Activated naive CD8-positive, alpha-beta T cell treated with anti-CD3 and anti-CD28 coated beads, Interleukin-2, amount 10 ng/mL, durations not matched to agents 7 days and 5 days (primary cell): ENCODE measurements at places on chromosomes 7 and 10. TPM values are rescaled to one million over a fixed set of nuclear protein-coding genes. Genes with fewer than 3 reads are reported as not detected.

Gene BTBD16
- not detected for total RNA-seq

Gene OR2A1
- not detected for total RNA-seq

DNA sequence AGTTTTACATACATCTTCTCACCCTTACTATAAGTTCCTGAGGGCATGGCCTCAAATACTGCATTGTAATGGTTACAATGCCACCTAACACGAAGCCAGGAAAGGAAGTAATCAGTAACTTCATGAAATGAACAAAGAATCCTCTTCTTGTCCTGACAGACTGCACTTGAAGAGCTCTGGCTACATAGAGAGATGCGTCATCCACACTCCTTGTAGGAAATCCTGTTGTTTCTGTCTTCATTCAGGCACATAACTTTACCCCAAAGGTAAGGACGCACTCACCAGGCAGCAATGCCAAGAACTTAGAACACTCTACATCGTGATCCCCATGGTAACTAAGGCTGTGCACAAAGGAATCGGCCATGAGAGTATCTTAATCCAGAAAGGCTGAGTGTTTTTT is 80.3 kb upstream of the ARID5B start:
- DNase-seq: no peak

Gene MDH2
- 137 TPM for total RNA-seq

Gene CRPPA
- 0.89 TPM for total RNA-seq

- DNase-seq: no peak
Measured at GRCh38 chr7:143892527-143893300, 9.3 kb downstream of the TCAF1 start.

Gene MYPN
- not detected for total RNA-seq

- DNase-seq: no peak
Measured at GRCh38 chr7:144390481-144390880, 13.0 kb downstream of the NOBOX start.

Gene DRGX
- not detected for total RNA-seq

- no peak for DNase-seq
Measured at GRCh38 chr10:128087146-128087883, 38.9 kb downstream of the MKI67 start.

DNA sequence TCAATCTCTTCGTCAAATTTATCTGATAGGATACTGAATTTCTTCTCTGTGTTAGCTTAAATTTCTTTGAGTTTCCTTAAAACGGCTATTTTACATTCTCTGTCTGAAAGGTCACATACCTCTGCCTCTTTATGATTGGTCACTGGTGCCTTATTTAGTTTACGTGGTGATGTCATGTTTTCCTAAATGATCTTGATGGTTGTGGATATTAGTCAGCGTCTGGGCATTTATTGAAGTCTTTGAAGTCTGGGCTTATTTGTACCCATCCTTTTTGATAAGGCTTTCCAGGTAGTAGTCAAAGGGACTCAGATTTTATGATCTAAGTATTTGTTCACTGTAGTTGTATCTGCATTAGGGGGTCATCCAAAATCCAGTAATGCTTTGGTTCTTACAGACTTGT is 1407.5 kb upstream of the LRRTM3 start:
- no peak for DNase-seq

Gene CDC14C
- not detected for total RNA-seq

DNA sequence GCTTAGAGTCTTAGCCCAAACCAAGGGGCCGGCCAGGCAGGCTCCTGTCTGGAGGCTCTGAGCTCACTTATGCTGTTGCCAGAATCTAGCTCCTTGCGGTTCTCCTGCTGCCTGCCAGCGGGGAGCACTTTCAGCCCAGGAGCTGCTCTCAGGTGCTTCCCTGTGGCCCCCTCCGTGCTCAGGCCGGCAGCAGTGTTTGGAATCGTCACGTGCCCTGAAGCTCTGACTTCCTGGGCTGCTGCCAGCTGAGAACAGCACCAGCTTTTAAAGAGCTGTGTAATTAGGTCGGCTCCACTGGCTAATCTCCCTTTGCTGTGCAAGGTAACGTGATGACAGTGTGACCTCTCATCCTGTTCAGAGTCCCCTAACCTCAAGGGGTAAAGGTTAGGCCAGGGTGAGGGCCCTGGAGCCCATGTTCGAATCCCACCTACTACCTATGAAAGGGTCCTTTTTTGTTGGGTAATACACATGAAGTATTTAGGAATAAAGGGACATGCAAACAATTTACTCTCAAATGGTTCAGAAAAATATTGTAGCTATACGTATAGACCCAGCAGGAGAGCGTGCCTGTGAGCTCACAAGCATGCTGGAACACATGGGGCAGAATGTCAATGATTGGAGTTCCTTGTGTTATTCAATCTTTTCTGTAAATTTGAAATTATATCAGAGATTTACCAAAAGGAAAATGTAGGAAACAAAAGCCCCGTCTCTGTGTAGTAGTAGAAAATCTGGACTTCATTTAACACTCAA is 16.6 kb downstream of the ZNF862 start:
- DNase-seq: no peak

Gene KCNIP2
- total RNA-seq: 4.1 TPM

Gene FAM20C
- total RNA-seq: 2.6 TPM

GRCh38 chr7:30068117-30068516 is 39.9 kb downstream of the PLEKHA8 start:
- DNase-seq: no peak

- no peak for DNase-seq
Measured at GRCh38 chr10:95445223-95445836, 115.8 kb downstream of the SORBS1 start.

Gene MTURN
- total RNA-seq: 6.1 TPM

Gene GIMAP6
- total RNA-seq: 130 TPM

- DNase-seq: peak; percentile 75
Measured at GRCh38 chr7:873367-874002, 2.9 kb upstream of the GET4 start.

Gene CYP2W1
- total RNA-seq: not detected

GRCh38 chr7:70017357-70017756 is 419.1 kb downstream of the AUTS2 start:
- no peak for DNase-seq

DNA sequence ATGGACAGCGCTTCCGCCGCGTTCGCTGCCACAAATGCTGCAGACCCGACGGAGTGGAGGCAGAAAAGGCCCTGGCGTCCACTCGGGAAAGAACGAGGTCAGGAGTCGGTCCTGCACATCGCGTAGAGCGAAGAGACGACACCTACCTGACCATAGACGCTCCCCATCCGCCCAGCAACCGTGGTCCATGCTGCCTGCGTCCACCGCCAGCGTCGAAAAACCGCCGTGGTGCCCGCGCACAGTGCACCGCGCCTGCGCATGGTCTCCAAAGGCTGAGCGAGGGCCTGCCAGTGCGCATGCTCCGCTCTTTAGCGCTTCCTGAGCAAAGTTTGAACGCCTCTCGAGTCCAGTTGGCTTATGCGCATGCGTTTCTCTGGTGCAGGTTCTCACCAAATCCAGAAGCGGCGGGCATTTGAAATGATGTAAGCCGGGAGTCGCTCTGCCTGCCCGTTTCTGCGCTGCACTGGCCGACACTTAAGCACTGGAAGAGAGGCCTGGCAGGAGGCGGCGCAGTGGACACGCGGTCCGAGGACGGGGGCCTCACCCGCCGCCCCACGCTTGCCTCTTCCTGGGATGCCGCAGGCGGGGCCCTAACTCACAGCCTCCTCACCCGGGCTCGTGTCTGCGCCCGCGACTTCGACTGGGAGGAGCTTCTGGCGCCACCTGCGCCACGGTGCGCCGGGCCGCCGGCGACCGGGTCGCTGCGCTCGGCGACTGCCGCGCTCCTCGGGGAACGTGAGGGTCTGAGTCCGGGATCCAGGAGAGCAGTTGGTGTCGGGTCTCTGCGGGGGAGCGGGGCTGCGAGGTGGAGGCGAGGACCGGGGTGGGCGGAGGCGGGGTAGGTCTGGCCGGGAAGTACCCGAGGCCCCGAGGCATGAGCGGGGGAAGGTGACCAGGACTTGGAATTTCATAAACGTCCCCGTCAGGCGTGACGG is at the start of gene FAM24B:
TSS of gene FAM24B (minus strand) at position 243 of the 935 bp plus-strand sequence. CDS start 29,066 bp downstream, outside the sequence.
- peak; percentile 91 for DNase-seq

DNA sequence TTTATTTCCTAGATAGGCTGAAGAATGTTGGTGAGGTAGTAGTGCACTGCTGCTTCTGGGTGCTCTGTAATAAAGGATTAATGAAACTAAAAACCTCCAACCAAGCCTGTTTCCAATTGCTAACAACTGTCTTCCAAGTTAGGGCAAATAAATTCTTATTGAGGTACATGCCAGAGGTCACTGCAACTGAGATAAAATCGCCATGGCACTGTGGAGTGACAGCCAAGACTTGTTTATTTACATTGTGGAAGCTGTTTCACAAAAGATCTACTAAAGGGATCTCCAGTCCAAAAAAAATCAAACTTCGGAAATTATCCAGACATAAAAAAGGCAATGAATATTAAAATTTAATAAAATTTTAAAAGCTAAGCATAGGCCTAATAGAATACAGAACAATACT is 65.2 kb downstream of the HYCC1 start:
- DNase-seq: no peak

GRCh38 chr10:50788951-50789945 is 49.5 kb downstream of the ASAH2B start:
- no peak for DNase-seq

DNA sequence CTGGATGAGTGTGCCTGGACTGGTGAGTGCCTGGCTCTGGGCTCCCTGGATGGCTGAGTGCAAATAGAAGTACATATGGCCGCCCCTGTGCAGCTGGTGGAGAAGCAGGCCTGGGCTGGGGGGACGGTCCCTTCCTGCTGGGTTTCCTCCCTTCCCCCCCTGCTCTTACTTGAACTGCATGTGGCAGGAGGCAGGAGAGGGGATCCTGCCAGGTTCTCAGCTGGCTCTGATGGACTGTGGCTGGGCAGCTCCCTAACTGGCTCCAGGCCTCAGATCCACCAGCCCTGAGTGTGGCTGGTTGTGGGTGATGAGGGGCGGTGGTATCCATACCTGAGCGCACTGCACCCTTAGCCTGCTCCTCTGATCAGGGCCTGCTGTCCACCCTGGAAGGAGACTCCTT is 26.9 kb downstream of the ADCY1 start:
- DNase-seq: no peak

DNA sequence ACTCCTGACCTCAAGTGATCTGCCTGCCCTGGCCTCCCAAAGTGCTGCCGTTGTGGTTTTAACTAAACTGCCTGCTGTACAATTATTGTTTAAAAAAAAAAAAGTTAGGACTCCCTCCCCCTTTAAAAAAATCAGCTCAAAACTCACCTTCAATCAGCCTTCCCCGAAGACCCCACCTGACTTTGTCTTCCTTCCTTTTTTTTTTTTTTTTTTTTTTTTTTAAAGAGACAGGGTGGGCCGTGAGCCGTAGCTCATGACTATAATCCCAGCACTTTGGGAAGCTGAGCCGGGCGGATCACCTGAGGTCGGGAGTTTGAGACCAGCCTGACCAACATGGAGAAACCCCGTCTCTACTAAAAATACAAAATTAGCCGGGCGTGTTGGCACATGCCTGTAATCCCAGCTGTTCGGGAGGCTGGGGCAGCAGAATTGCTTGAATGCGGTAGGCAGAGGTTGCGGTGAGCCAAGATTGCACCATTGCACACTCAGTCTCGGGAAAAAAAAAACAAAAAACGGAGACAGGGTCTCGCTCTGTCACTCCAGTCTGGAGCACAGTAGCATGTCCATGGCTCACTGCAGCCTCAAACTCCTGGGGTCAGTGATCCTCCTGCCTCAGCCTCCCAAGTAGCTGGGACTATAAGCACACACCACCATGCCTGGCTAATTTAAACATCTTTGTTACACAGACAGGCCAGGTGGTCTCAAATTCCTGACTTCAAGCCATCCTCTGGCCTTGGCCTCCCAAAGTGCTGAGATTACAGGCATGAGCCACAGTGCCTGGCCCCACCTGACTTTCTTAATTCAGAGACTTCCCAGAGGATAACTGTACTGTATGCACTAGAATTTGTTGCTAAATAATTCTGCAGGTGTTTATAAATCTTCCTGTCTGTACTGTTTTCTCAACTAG is 3.2 kb downstream of the FIS1 start:
- no peak for DNase-seq

- DNase-seq: peak; percentile 63
Measured at GRCh38 chr7:93921607-93922566, at the start of gene GNG11. Gene GNG11 (plus strand): TSS chr7:93921735. CDS start chr7:93922138, 403 bp downstream.

DNA sequence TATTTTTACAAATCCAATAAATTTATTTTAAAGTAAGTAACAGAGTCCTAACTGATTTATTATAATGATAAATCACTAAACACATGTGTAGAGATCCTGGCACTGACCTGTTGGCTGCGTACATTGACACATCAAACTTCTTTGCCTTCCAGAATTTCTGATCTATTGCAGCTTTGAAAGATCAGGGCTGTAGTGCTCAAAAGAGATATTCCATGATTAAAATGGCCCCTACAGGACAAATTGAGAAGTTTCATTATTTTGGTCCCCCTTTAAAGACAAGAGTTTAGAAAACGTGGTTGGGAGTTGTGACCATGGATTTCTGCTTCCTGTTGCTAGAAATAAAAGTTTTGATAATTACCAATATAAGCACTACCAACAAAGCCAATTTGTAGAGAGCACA is 87.7 kb upstream of the PDK4 start:
- no peak for DNase-seq

DNA sequence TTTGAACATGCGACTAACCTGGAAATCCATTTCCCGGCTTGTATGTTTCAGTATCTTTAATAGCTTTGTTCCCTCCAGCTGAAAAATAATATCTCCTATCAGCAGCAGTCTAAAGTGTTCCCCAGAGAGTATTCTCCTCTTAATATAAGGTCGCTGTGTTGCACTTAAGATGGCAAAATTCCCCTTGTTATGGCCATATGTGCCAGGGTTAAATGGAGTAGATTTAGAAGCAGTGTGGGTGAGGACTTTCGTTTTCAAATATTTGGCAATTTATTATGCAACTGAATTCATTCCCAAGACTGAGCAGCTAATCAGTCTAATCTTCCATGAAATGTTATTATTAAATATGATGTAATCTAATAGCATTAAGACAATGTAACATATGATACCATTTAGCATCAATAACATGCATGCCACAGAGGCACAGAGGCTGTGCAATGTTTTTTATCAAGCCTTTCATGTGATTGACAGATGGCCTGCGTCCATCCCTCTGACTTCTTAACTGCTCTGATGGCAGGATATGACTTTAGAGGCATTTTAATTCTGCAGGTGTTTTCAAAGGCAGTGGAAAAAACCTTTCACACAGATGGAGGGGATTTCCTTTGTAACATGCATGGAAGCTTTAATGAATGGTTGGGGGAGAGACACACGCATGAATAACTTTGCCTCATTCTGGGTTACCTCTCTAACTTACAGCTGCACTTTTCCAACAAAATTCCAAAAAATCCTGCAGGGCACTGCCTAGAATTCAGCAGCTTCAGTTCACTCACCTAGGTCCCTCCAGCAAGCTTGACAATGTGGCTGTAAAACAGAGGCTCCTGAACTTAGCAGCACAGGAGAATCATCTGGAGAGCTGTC is 55.1 kb upstream of the ZPBP start:
- DNase-seq: no peak

GRCh38 chr10:79024296-79024695 is 44.5 kb upstream of the ZMIZ1 start:
- DNase-seq: peak; percentile 19
